NCI-H2107 (cell line): ENCODE measurements at places on chromosomes 5 and 9.

DNA sequence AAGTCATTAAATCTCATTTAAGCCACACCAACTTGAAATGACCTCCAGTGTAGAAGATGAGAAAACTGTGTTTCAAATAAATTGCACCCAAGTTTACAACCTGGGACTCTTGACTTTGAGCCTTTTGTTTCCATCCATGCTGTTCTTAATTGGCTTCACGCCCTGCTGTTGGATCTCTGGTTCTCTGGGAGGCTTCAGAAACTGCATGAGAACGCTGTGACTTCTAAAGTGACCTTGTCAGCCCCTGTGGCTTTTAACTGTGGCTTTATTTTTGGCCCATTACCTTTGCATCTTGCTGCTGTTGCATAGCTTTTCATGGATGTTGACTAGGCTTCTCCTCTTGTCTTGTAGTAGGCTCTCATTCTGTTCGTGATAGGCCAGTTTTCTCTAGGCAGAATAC, 29.3 kb downstream of the TNFAIP8 start:
- no peak for DNase-seq

GRCh38 chr5:180343110-180343830, 9.9 kb downstream of the GFPT2 start:
- DNase-seq = no peak

DNA sequence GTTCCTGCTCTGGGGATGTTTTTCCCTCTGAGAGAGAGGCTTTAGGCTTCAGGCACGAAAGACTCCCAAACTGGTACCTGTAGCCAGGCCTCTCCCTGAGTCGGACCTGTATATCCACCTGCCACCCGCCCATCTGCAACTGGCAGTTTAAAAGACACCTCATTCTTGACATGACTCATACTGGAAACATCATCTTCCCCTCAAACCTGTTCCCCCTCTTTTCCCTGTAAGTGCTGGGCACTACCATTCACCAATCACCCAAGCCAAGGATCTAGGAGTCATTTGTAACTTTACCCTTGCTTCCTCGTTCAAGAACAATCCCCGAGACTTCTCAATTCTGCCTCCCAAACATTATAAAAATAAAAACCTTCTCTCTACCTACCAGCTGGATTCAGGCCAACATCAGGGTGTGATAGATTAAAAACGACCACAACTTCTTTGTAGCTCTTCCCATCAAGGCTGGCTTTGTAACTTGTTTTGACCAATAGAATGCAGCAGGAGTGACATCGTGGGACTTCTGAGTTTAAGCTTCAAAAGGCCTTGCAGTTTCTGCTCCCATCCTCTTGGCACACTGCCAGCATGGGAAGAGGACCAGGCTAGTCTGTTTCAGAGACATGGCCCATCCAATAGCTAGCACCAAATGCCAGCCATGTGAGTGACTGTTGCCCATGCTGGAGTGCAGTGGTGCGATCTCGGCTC, 1.8 kb upstream of the WDR31 start:
- no peak for DNase-seq

GRCh38 chr5:122565331-122565730, 209.5 kb upstream of the SNX2 start:
- DNase-seq = no peak

GRCh38 chr9:127336506-127337352, 60.2 kb upstream of the SLC2A8 start:
- no peak for DNase-seq

GRCh38 chr9:3740690-3741419, 215.1 kb upstream of the RFX3 start:
- DNase-seq = no peak

DNA sequence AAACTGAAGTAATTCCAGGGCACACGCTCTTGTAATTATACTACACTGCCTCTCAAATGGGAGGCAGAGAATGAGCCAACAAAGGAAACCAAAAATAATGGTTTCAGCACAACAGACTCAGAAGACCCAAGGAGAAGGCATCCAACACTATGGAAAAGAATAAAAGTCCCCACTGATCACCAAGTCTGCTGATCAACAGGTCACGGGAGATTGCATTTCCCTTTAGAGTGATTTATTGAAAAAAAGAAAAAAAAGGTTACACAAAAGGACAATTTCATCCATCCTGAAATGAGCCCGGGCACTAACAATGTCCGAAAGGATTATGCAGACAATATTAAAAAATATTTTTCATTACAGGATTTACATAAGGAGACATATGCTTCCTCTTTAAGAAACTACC, 28.8 kb downstream of the MYO10 start:
- DNase-seq = no peak
